ENCODE measurements at places on chromosomes 7 and 10. TPM values are rescaled to one million over a fixed set of nuclear protein-coding genes. Genes with fewer than 3 reads are reported as not detected.

The CFAP70 gene
- 14.2 TPM for total RNA-seq

The CCL26 gene
- not detected for total RNA-seq

DNA sequence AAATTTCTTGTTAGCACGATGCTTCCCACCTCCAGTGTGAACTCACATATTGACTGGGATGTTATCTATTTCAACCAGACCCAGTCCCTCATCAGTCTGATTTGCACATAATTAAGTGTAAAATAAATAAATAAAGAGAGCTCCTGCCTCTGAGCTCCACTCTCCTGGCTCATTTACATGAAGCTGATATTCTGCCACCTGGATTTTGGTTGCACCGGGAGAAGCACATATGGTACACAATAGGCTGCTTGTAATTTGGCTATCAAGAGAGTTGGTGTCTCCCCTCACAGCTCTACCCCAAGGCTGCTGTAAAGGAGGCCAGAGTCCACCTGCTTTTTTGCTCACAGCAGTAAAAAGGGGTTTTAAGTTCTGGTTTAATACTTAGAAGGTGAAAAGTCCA lies 610.5 kb downstream of the KCNMA1 start:
- DNase-seq, result no peak

GRCh38 chr7:124929467-124930172 lies at the start of gene POT1:
TSS of gene POT1 (minus strand) at chr7:124929825. CDS start at chr7:124897173, 32,652 bp downstream.
- DNase-seq, result peak; percentile 99

GRCh38 chr7:75815418-75816064 lies 1.9 kb upstream of the CCL24 start:
- DNase-seq, result no peak

The NPC1L1 gene
- not detected for total RNA-seq

DNA sequence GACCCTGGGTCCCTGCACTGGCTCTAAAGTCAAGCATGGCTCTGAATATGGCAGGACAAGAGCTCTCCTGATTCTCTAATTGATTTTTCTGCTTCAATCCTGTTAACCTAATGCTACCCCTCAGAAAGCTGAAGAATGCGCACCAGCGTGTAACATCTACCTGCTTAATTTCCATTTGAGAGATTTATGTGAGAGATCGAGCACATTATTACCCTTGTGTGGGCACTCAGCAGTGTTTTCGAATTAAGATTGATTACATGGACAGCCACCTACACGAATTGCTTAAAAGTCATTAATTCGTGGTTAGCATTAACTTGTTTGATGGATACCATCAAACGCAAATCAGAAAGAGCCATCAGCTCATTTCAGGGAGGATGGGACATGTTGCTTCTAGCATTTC lies 88.7 kb upstream of the PLPP4 start:
- no peak for DNase-seq

The ADRB1 gene
- total RNA-seq, result not detected

The GIMAP6 gene
- total RNA-seq, result not detected
